Inflammatory macrophage treated with lipopolysaccharide for 1 hour (primary cell): ENCODE measurements at places on chromosomes 1 and 21.
A peak's percentile ranks its signal among the peaks of the same experiment; 100 is the strongest.

DNA sequence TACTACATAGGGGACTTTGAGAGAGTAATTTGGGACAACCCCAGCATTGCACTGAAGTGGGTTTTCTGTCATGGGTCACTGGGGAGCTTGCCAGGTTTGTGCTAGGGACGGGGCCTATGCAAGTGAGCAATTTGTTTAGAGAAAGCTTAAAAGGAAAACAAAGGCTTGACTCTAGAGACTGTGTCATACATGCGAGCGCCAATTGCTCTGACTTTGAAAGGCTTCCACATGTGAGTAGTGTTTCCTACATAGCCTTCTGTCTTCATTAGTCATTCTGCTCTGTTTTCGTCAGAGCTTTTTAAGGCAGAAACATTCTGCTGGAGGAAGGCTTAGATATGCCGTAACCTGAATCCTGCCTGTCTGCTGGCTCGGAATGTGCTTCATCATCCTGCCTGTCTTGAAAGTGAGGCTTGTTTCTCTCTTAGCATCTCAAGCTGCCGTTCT lies 28.4 kb downstream of the TRIM45 start:
- no peak for DNase-seq

GRCh38 chr1:219345953-219346352 lies 172.3 kb downstream of the LYPLAL1 start:
- no peak for DNase-seq

DNA sequence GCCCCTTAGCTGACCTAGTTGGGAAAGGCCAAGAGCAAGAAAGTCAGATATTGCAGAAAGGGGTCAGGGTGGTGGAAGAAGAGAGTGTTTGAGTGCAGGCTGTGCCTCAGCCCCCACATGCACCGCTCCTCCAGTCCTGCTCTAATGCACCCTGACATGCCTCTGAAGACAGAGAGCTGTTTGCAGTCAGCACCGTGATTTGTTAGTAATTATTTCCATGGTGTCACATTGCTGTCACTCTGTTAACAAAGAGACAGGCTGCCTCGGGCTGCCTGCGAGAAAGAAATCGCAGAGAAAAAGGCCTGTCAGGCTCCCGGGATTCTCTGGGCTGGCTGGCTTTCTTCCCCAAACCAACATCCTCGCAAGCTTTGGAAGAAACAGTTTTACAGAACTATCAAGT lies 58.3 kb downstream of the ERI3 start:
- DNase-seq: no peak

- DNase-seq: peak; percentile 39
Measured at GRCh38 chr1:174743654-174744561, 255.8 kb upstream of the CACYBP start.

DNA sequence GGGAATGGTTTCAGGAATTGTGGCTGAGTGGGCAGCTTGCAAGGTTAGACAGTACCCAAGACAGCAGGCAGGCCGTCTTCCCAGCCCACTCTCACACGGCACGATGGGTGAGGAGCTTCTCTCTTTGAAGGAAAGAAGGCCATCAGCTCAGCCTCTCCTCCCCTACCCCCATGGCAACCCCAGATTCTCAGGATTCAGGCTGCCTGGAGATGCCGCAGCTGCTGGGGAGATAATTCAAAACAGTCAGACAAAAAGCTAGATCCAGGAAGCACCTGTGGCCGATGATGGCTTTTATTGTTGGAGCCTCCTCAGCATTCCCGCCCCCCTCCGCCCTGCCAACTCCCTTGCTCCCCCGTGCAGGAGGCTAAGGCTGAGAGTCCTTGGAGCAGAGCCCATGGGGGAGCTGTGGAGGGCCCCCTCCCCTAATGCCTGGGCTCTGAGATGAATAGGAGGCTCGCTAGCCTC lies 220.5 kb downstream of the TRABD2B start:
- no peak for DNase-seq

GRCh38 chr1:192506741-192507155 lies 68.8 kb upstream of the RGS1 start:
- no peak for DNase-seq

DNA sequence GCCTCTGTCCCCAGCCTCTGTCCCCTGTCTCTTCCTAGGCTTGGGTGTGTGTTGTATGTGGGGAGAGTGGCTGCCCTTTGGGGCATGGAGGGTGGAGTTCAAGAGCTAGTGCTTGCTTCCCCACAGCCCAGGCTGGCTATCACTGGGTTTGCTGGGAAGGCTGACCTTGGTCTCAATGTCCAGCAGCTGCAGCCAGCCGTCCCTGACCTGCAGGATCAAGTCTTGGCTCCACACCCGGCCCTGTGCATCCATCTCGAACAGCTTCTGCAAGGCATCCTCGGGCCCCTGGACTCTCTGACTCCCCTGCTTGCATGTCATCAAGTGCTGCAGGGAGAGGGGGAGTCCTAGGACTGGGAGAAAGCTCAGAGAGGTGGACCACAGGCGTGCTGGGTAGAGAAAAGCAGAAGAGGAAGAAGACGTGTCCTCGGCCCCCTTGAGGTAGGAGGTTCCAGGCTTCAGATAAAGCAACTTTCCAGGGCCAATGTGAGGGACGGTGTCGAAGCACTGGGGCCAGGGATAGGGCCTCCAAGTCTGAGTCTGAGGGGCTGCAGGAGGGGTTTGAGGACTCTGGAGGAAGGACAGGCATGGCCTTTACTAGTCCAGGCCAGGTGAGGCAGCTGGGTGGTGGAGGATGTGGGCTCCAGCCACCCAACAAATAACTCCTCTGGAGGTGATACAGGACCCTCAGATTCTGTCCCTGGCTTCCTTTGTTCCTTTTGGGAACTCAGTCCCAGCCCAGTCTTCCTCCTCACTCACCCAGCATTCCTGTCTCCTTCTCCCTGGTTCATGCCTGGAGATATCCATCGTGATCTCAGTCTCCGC lies 4.0 kb downstream of the EPS8L3 start:
- DNase-seq: no peak

- DNase-seq: no peak
Measured at GRCh38 chr1:185996211-185996610, 262.0 kb downstream of the HMCN1 start.
